Fibroblast of villous mesenchyme (primary cell): ENCODE measurements at places on chromosomes 12 and 14.

- DNase-seq: no peak
Measured at GRCh38 chr12:68998041-68998440, 65.1 kb upstream of the CPM start.

GRCh38 chr14:89422181-89422951 lies 5.3 kb upstream of the FOXN3 start:
- DNase-seq: peak; percentile 69

- no peak for DNase-seq
Measured at GRCh38 chr12:15662983-15663659, 126.1 kb downstream of the EPS8 start.

- DNase-seq: peak; percentile 25
Measured at GRCh38 chr12:106918746-106919145, 37.0 kb upstream of the TMEM263 start.

GRCh38 chr14:68441542-68441941 lies 351.3 kb downstream of the ZFP36L1 start:
- DNase-seq: no peak

DNA sequence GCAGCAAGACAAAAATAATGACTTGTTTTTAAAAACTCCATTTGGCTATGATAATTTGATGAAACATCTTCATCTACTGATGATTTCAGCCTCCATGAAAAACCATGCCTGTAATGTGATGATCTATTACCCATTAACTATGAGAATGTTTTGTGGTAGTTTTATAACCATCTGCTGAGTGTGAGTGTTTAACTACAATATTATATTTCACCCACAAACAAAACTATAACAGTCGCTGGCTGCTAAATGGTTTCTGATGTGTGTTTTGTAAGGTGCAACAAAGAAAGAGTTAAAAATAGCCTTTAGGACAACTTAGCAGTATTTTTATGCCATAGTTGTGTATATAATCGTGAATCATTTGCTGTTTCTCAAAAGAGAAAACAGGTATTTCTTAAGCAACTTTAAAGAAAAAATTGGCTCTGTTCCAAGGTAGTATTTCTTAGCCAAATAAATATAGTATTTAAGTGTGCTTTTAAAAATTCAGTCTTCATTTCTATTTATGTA lies 4.9 kb downstream of the PTHLH start:
- peak; percentile 6 for DNase-seq

DNA sequence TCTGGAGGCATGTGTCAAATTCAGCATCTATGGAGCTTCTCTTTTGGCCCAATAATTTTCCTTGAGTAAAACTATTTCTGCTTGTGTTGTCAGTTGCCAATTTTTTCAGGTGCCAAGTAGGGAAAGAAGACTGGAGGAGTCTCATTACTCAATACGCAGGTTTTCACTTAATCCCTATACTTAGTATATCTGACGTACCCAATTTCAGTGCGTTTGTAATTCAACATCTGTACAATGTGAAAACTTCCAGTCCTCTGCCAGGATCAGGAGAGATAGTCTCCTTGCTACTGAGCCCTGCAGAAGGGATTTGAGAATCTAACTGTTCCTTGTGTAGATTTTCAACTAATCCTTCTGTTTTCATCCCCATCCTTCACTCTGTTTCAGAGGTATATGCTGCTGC lies 5.7 kb upstream of the PAWR start:
- DNase-seq: no peak

- DNase-seq: peak; percentile 50
Measured at GRCh38 chr14:30779210-30779609, 95.1 kb upstream of the COCH start.

DNA sequence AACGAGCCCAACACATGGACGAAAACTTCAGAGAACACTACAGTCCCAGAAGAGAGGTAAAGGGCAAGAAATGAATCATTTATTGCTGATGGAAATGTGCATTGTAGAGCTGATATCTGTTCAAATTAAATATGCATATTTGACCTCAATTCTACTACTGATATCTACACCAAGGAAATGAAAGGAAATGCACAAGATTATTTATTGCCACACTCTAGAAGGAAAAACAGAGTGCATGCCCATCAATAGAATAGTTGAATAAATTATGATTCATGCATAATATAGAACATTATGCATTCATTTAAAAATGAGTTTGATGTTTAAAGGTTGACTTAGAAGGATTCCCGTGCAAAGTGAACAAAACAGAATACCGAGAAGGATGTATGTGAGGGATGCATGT lies 15.6 kb upstream of the NUP107 start:
- DNase-seq: no peak

DNA sequence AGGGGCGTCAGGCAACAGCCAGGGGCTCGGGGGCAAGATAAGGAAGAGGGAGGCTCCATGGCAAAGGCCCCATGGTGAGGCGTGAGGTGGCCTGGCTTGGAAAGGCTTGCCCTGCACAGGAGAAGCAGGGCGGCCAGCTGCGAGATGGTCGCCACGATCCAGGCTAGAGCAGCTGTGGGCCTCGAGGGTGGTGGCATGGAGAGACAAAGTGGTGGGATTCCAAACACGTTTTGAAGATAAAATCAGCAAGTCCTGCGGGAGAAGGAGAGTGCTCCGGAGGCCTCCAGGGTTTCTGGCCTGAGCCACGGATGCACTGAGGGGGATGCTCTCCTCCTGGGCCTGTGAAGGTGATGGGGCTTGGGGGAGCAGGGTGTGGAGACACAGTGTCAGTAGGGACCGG lies 20.5 kb upstream of the DLK1 start:
- DNase-seq: no peak

- no peak for DNase-seq
Measured at GRCh38 chr12:50927356-50927755, 25.0 kb upstream of the HIGD1C start.

- no peak for DNase-seq
Measured at GRCh38 chr14:87443787-87444186, 549.2 kb downstream of the GALC start.

- DNase-seq: no peak
Measured at GRCh38 chr12:71517145-71517846, 77.7 kb downstream of the LGR5 start.

DNA sequence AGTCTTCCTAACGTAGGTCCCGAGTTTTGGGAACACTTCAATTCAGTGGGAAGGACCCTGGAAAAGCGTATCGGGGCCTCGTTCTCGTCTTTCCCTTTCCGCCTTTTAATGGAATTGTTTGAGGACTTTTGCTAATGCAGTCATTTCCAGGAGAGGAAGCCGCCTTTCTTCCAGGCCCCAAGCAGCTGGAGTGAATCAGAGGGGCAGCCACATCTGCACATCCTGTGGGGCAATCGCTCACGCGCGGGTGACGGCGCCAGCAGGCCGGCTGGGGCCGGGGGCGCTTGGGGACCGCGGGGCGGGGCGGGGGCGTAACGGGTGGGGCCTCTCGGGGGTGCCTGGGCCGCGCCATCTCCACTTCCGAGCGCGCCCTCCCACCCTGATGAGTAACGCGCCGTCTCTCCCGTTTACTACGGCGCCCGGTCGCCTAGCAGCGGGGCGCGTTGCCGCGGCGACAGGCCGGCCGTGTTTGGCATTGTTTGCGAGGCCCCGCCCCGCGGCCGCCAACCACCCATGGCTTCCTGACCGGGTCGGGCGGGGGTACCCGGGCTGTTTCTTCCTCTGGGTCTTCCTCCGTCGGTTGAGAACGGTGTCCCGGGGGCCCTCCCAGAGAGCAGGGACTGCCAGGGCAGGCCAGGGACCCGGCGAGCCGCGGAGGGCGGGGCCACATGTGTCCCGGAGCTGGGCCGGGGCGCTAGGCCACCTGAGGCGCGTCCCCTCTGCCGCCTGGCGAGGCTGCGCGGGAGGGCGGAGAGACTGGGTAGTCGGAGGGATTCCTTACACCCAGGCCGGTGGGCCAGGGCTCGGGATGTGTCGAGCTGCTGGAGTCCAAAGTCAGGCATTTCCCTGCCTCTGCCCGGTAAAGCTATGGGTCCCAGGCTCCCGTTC lies 2.3 kb downstream of the GSG1 start:
- peak; percentile 96 for DNase-seq

DNA sequence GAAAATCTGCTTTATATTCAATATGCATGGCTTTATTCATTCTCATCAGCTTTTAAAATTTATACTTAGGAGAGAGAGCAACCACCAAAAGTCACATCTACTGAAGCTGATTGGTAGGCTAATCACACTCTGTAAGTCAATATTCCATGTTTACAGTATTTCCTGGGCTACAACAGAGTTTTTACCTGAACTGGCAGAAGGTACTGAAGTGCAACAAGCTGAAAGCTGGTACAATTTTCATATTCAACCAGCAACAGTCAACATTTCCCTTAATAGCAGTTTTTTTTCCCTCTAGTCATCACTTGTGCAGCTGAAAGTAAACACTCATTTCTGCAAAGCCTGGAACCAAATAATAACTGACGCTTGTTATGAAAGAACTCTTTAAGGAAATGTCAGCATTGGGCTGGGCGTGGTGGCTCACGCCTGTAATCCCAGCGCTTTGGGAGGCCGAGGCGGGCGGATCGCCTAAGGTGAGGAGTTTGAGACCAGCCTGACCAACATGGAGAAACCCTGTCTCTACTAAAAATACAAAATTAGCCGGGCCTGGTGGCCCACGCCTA lies 12.9 kb downstream of the BRAP start:
- no peak for DNase-seq

DNA sequence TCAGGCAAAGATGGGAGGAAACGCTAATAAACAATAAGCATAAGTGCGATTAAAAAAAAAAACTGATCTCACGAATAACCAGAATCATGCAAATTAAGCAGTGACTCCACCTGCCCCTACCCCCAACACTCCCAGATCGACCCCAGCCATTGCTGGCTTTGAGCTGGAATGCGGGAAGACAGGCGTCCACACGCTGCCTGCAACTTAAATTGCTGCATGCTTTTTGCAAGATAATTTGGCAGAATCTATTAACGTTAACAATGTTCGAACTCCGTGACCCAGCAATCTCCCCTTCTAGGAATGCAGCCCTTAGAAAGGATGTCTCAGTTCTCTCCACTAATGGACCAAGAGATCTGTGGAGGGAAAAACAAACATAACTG lies 935 bp upstream of the CKB start:
- no peak for DNase-seq

DNA sequence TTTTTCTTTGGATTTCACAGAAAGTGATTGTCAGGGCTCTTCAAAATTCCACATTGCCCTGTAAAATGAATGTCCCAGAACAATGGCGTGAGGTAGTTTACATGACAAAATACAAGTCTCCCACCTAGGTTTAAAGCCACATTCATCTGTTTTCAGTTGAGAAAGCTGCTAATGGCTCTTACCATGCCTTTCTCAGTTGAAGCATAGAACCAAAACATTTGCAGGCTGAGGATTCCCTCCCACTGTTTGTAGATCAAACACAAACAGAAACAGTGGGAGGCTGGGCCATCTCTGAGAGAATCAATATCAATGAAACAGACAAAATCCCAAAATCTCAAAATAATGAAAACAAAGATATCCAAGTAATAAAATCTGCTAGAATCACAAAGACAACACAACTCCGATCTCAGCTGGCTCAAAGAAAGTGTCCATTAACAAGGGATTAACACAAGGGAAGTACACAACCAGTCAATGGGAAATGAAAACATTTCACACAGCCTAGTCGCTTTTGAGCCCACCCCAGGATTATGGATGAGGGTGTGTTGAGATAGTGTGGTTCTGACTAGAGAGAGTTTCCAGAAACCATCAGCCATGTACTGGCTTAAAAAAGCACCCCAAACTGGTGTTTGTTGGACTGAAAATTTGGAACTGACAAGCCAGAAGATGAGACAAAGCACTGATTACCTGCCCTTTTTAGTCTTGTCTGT lies 54.5 kb upstream of the TMEM260 start:
- no peak for DNase-seq

GRCh38 chr14:37318938-37319337 lies 121.2 kb downstream of the MIPOL1 start:
- DNase-seq: no peak

DNA sequence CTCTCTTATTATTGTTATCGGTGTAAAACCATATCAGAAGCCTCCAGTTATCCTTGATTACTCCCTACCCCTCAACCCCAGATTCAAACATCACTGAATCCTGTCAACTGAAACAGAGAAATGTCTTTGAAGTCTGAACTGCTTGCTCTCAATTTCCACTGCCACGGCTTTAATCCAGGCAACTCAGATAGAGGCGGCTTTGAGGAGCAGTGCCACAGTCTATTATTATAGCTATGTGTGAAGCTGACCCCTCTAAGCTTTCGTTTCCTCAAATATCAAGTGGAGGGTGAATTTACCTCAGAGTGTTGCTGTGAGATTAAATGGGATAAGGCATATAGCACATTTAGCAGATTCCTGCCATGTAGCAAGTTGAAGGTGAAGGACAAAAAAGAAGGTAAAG lies 49.0 kb upstream of the PDE3A start:
- DNase-seq: no peak
